Ecto neural progenitor cell (in vitro differentiated cells): ENCODE measurements at places on chromosomes 5 and 9.
A peak's percentile ranks its signal among the peaks of the same experiment; 100 is the strongest.

GRCh38 chr5:143514616-143515335, 111.3 kb upstream of the NR3C1 start:
- no peak for DNase-seq

DNA sequence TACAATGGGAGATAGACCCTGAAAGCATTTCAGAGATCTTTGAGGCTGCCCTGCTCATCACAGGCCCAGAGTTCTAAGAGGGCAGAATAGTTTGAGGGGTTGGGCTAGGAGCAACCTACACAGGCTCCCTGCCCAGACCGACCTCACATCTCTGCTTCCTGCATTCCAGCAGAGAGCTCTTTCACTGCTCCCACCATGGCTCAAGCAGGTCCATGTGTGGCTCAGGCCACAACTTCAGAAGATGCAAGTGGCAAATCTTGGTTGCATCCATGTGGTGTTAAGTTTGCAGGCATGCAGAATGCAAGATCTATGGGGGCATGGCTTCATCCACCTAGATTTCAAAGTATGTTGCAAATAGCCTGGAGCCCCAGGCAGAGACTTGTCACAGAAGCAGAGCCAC, 39.0 kb downstream of the GDA start:
- DNase-seq: no peak

DNA sequence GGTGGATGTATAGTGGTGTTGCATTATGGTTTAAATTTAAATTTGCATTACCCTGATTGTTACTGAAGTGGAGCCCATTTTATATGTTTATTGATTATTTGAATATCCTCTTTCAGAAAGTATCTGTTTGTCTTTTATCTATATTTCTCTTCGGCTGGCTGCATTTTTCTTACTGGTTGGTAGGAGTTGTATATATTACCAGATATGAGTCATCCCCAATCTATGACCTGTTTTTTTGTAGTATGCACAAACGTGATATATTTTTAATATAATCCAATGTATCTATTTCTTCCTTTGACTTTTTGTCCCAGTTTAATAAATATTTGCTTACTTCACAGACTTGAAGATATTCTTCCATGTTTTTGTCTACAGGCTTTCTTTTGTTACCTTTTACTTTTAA, 29.3 kb upstream of the CAMK4 start:
- no peak for DNase-seq

- DNase-seq: no peak
Measured at GRCh38 chr5:142133330-142134206, 25.0 kb downstream of the NDFIP1 start.

GRCh38 chr5:10019236-10019635, 230.5 kb downstream of the ATPSCKMT start:
- no peak for DNase-seq

- DNase-seq: peak; percentile 60
Measured at GRCh38 chr5:55604611-55605067, 69.9 kb upstream of the PLPP1 start.

DNA sequence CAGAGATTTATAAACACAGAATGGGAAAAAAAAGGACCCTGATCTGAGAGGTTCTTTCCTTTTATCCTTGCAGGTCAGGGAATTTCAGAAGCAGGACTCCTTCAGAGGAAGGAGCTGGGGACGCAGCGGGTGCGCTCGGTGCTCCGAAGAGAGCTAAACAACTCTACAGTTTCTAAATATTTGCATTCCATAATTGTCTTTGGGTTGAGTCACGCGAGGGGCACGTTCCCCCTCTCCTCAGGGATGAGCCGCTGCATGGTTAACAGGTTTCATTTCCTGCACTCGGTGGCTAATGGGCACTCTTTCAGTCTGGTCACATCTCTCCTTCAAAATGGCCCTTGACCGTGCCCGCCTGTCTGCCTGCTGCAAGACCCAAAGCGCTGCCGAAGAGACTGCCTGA, 165.0 kb upstream of the HMHB1 start:
- DNase-seq: no peak

- DNase-seq: no peak
Measured at GRCh38 chr9:78676623-78677022, 379.7 kb downstream of the PSAT1 start.

DNA sequence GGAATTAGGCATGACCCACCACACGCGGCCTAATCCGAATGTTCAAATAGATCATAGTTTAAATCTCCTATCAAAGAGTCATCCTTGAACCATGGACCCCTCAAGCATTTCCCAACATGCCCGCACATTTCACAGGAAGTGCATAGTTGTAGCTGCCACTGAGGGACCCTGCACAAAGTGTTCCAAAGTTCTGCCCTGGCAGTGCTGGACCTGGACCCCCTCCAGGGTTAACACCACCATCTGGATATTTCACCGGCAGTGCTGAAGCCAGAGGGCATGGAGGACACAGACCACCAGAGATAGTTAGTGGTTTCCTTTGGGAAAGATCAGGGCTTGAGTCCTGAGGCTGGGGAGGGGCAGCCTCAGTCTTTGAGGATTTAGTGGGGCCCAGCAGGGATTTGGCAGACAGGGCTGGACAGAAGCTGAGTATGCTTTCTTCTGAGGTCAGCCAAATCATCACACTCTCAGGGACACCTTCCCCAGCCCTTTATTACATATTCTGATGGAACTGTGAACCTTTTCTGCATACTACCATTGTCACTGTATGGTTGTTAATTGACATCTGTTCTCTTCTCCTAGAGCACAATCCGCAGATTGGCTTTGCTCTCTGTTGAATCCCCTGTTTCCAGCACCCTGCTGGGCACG, 143.6 kb upstream of the EFNA5 start:
- DNase-seq: no peak

DNA sequence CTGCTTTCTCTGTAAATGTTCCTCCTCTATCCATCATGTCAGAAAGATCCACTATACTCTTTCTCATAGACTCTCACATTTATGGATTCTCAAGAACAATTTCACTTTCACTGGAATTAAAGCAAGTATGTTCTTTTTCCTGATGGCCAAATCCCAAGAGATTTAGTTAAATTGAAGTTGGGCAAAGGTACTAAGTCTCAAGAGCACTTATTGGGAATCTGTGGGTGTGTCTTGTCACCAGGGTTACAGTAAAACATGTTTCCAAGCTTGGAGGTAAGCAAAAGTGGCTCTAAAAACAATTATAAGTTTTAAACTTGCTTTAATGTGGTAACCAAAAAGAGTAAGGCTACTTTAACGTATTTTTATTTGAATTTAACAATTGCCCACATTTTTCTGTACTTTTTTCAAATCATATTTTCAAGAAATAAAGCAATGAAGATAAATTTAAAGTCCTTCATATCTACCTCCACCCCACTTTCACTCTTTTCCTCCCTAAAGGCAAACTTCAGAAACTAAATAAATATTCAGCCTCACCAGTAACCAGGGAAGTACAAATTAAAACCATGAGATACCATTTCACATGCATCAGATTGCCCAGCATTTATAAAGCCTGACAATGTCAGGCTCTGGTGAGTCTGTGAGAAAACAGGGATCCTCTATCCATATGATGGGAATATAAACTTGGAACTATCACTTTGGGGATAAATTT, 387.4 kb downstream of the CETN3 start:
- no peak for DNase-seq
